ENCODE measurements at places on chromosomes 1 and 21.

GRCh38 chr1:31378001-31378400 is 5.1 kb upstream of the FABP3 start:
- DNase-seq = no peak

GRCh38 chr1:24903955-24904730 is 25.9 kb downstream of the RUNX3 start:
- no peak for DNase-seq

- DNase-seq = no peak
Measured at GRCh38 chr1:14881775-14882672, 271.5 kb upstream of the TMEM51 start.

DNA sequence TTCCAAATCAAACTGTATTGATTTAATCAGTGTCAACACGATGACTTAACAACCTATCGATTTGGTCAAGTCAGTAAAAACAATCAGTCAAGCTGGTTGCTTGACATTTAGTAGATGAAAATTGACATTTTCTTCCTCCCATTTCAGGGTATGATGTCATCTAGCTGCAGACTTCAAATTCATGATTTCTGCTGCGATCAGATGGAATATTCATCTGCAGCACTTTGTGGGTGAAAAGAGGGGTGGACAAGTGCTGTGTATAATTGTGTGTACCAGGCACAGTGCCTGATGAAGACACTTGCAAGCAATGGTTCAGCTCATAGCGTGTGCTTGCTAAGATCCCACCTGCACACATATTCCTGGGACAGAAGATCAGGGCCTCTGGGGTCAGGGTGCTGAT is 479.8 kb downstream of the DISC1 start:
- no peak for DNase-seq

DNA sequence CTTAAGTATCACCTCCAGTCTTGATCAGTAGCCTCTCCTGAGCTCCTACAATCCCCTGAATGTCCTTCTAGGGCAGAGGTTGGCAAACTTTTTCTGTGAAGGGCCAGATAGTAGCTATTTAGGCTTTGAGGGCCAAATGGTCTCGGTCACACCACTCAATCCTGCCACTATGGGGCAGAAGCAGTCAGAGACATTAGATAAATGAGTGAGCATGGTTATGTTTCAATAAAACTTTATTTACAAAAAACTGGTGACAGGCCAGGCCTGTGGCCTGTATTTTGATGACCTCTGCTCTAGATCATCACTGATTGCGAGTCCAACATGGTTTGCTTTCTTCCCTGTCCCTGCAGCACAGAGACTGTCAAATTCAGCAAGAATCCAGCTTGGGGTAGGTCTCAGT is 36.3 kb downstream of the LRP8 start:
- DNase-seq = no peak

- DNase-seq = no peak
Measured at GRCh38 chr1:214448536-214448935, 102.9 kb downstream of the PTPN14 start.

DNA sequence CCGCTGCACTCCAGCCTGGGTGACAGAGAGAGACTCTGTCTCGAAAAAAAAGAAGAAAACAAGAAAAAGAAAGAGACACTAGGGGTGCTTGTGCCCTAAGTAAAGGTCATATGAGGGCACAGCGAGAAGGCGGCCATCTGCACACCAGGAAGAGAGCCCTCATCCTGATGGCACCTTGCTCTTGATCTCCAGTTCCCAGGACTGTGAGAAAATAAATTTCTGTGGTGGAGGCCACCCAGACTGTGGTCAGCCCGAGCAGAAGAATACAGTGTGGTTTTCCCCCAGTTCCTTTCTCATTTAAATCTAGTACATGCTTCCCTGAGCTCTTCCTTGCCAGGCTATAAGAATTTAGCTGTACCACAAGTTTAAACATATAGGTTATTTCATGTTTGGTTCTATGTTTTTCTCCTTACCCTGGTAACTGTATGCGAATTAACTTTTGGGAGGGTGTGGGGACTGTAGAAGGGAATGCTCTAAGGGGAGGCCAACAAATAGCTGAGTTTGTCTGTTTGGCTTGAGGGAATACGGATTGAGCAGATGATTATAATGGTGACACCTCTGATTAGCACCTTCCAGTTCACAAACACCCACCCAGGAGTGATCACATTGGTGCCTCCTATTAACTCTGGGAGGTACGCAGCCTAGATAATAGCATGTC is 119.6 kb upstream of the ERRFI1 start:
- no peak for DNase-seq

DNA sequence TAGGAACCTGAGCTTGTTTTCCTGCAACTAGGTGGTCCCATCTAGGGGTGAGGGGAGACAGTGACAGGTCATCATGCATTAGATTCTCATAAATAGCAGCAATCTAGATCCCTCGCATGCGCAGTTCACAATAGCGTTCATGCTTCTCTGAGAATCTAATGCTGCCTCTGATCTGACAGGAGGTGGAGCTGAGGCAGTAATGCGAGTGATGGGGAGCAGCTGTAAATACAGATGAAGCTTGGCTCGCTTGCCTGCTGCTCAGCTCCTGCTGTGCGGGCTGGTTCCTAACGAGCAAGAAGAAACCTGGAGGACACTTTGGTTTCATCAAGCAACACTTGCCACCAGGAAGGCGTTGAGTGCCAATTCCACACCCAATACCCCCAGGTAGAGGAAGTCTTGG is 95.1 kb upstream of the OLIG2 start:
- no peak for DNase-seq

DNA sequence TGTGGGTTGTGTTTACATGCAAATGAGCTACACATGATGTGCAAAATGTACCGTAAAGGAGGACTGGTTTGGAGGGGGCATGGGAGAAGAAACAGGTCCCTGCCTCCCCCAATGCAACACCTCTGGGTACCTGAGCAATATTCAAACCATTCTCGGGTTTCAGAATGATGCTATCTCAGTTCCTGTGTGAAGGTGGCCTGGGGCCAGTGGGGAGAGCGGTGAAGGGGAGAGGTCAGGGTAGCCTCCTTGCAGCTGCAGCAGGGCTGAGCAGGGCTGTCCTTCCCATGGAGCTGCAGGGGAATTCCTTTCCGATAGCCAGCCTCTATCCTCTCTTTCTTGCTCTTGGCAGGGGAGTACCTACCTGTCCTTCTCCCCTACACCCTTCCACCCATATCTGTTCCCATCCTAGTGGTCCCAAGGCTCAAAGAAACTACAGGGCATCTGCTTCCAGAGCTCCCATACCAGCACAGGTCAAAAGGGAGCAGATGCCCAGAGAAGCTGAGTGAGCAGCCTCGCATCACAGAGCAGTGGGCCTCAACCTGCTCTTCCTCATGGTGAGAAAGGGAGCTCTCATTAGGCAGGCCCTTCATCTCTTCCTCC is 11.9 kb downstream of the MEF2D start:
- no peak for DNase-seq

DNA sequence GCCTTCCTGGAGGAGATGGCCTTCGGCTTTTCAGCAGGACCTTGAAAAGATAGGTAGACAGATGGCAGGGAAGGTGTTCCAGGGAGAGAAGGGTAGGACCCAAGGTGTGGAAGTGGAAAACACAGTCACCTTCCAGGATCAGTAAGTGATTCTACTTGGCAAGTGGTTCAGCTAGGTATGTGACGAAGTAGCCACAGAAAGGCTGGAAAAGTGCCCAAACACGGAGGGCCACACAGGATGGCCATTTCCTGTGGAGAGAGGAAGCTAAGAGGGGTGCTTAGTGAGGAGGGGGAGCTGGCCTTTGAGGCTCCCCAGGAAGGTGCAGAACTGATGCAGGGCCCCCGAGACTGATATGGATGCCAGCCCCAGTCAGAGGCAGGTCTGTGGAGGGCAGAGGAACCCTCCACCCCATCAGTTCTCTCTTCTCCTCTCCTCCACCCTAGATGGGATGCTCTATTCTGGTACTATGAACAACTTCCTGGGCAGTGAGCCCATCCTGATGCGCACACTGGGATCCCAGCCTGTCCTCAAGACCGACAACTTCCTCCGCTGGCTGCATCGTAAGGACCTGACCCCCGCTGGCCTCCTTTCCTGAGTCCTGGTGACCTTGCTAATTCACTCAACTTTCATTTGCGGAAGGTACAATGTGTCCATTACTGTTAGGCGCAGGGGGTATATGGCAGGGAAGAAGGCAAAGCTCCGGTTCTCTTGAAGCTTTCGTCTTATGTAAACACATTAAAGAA is 6.8 kb downstream of the SEMA4A start:
- DNase-seq = no peak

GRCh38 chr1:38865112-38865715 is 5.6 kb upstream of the RRAGC start:
- no peak for DNase-seq

GRCh38 chr1:164296172-164296571 is 262.8 kb upstream of the PBX1 start:
- no peak for DNase-seq

DNA sequence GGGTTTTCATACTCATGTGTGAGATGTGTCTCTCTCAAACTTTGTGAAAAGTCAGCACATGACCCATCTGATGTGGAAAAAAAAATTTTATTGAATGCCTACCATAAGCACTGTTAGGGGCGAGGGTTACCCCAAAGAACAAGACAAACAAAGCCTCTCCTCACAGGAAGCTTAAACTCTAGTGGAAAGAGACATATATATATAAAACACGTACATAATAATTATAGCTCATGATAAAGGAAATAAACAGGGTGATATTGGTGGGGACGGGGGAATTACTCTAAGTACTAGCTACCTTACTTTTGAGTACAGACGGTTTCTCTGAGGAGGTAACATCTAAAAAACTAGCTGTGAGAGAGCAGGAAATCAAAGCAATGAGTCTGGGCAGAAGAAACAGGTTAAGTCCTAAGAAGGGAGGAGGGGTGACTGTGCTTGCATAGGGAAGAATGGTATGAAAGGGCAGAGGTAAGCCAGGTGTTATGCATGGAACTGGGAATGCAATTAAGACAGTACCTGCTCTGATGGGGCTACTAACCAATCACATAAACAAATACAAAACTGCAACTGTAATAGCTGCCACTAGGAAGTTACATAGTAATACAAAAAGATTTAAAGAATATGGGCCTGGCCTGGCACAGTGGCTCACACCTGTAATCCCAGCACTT is 4.5 kb downstream of the LIN9 start:
- DNase-seq = no peak

- no peak for DNase-seq
Measured at GRCh38 chr1:58391056-58391455, 155.5 kb downstream of the OMA1 start.

- DNase-seq = no peak
Measured at GRCh38 chr1:48261881-48262400, 39.4 kb downstream of the SLC5A9 start.

- no peak for DNase-seq
Measured at GRCh38 chr1:230818901-230819300, 49.4 kb downstream of the C1orf198 start.

Data from COR-L47 (cell line).